ENCODE measurements at places on chromosomes 12 and 14. TPM values are rescaled to one million over a fixed set of nuclear protein-coding genes. Genes with fewer than 3 reads are reported as not detected.

The FAIM2 gene
- total RNA-seq, result not detected

The KRT74 gene
- total RNA-seq, result not detected

The IFNG-AS1 gene
- not detected for total RNA-seq

The GPRC5D gene
- total RNA-seq, result not detected

The LTBP2 gene
- 138 TPM for total RNA-seq

The PTPN6 gene
- 1.2 TPM for total RNA-seq

Measured in mammary microvascular endothelial cell (primary cell).